Muscle of back (tissue), 13 donors: ENCODE measurements at places on chromosomes 5 and 9.

GRCh38 chr5:154712518-154713437 is 42.4 kb upstream of the LARP1 start:
- no peak for DNase-seq

- no peak for DNase-seq
Measured at GRCh38 chr5:86757824-86758223, 140.1 kb downstream of the COX7C start.

- no peak for DNase-seq
Measured at GRCh38 chr5:26148569-26149107, 889.7 kb downstream of the CDH9 start.

DNA sequence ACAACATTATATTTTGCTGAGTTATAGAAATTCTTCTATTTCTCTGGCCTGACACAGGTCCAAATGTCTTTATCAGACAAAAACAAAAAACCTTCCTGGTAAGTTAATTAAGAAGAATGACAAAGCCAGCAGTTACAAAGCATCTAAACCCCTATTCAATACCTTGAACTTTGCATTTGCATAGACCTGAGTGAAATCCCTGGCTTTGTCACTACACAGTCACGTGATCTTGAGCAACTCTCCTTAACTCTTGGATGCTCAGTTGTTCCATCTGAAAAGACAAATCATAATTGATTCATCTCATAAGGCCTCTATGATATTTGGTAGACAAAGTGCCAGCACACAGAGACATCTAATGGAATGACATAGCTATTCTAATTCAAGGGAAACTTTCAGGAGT is 166.6 kb upstream of the PPP1R2B start:
- DNase-seq: no peak

DNA sequence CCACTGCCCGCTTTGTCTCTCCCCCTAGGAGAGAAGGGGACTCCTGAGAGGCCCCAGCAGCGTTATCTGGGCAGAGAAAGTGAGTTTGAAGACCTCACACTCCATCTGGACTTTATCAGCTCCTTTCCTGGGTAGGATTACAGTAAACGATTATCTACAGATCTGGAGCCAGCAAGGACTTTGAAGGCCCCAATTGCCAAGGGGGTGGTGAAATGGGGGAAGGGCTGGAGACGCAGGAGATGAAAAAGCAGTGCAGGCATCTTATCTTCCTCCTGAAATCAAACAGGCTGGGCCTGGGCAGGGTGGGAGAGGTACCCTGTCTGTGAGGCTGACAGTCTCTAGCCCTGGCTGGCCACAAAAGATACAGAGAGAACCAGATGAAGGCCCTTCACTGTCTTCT is 105.8 kb upstream of the MSX2 start:
- no peak for DNase-seq

DNA sequence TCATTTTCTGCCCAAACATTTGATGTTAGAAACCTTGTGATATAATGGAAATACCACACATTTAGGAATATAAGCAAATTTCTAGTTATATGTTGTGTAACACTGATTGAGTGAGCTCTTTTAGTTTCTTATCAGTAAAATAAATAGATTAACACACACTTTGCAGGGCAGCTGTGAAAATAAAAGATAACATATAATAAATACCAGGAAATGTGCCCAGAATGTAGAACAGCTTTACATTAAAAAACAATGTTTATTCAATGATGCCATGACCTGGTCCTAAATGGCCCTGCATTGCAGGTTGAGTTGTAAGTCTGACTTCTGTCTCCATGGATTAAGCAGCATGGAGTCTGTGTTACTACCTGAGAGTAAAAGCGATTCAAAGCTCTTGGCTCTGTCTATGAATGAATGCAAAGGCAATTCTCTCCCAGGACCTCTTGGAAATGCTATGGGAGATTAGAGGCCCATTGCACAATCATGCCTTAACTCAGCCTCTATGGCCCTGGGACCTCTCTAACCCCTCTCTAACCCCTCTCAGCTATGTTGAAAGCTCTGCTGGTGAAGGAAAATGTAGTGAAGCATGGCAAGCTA is 296.0 kb upstream of the ACTBL2 start:
- DNase-seq: no peak

GRCh38 chr5:39716532-39717028 is 291.8 kb upstream of the DAB2 start:
- peak; percentile 63 for DNase-seq

DNA sequence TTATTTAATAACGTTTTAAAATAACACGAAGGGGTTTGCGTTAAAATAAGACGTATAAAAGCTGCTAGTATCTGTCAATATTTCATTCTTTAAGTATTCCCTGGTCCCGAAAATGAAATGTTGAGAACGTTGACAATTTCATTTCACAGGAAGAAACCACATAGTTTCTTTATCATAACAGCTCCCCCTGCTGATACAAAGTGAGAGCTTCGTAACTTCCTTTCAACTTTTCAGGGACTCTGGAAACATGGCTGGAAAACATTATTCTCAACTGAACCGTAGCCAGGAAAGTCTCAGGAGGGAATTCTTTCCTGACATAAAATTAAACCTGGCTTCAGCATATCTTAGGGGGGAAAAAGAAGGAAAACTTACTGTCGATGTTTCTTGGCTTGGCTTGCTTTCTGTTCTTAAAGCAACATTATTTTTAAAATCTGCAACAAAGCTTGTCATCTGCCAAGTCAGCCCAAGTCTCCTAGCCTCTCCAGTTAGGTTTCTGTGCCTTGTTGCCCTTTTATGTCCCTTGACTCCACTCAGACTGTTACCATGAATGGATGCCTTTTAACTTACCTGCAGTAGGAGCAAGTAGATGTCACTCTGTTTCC is 122.9 kb upstream of the DAB2 start:
- peak; percentile 98 for DNase-seq

- DNase-seq: no peak
Measured at GRCh38 chr5:112862085-112862484, 998 bp downstream of the SRP19 start.

GRCh38 chr5:147332658-147333057 is 97.8 kb downstream of the STK32A start:
- no peak for DNase-seq

DNA sequence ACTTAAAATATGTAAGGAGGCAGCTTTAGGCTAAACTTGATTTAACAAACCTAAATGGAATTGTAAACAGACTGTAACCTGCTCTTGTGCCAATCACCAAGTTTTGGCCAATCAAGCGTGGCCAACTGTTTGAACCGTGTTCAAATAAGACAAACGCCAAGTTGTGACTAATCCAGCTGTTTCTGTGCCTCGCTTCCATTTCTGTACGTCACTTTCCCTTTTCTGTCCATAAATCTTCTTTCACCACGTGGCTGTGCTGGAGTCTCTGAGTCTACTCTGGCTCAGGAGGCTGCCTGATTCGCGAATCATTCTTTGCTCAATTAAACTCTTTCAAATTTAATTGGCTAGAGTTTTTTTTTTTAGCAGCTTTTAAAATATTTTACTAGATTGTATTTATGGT is 71.3 kb downstream of the LIX1 start:
- peak; percentile 52 for DNase-seq

DNA sequence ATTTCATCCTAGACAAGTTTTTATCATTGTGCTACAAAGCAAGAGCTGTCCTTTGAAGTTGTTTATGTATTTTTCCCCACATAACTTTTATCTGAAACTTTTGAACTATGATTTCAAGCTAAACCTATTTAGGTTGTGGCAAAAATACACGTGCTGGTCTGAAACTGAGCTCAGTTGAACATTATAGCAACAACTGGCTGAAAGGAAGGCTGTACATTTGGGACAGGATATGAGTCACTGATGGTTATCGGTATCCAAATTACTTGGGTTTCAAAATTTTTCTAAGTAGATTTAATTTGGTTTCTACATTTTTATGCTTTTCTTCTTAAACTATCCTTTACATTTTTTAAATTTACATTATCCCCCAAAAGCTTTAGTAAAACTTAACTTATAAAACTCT is 627.3 kb upstream of the NUDT12 start:
- DNase-seq: no peak

- no peak for DNase-seq
Measured at GRCh38 chr5:179177711-179178575, 117.8 kb downstream of the ZNF354C start.

DNA sequence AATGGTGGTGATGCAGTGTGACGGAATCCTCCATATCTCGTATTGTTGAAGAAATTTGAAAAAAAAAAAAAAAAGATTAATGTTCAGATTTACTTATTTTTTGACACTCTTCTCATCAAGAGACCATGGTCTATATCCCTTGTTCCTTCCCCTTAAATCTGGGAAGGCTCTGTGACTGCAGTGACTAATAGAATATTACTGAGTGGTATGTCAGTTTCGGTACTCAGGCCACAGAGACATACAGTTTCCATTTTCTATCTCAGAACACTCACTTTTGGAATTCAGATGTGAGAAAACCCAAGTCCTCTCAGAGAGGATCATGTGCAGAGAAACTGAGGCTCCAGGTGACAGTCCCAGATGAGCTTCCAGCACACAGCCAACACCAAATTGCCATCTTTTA is 1193.5 kb downstream of the DTWD2 start:
- no peak for DNase-seq

GRCh38 chr5:166594567-166594966 is 1696.9 kb upstream of the WWC1 start:
- no peak for DNase-seq

- no peak for DNase-seq
Measured at GRCh38 chr9:34276772-34277171, 52.3 kb downstream of the KIF24 start.

GRCh38 chr5:173759691-173760090 is 128.5 kb upstream of the CPEB4 start:
- DNase-seq: no peak

- DNase-seq: no peak
Measured at GRCh38 chr9:20693068-20693467, 9.0 kb downstream of the FOCAD start.

DNA sequence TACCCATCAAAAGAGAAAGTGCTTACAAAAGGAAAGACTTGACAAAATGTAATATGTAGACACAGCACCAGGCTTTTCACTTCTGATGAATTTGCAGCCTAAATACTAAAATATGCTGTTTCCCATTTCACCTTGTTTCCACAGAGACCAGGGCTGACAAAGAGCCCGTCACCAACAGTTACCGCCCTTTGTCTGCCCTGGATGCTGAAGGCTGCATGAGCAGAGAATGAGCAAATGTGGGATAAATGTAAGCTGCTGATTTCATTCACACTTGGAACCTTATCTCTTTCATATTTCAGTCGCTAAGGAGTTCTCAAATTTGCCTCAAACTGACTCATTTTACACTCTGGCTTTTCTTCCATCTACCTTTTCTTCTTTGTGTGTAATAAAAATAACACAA is 213.9 kb downstream of the TMEM167A start:
- no peak for DNase-seq

DNA sequence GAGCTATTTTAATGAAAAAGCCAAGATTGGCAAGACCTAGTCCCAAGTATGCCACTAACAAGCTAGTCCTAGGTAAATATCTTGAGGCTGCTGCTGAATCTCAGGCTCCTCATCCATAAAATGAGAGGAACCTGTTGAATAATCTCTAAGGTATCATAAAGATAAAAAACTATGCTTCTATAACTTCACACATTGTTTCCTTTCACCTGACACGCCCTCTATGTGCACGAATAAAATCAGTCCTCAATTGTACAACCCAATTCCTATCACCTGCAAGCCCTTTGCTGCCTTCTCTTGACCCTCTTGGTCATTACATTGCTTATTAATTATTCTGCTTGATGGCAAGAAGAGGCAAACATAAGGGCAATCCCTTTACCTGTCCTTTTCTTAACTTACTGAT is 69.9 kb downstream of the TRPM6 start:
- no peak for DNase-seq

DNA sequence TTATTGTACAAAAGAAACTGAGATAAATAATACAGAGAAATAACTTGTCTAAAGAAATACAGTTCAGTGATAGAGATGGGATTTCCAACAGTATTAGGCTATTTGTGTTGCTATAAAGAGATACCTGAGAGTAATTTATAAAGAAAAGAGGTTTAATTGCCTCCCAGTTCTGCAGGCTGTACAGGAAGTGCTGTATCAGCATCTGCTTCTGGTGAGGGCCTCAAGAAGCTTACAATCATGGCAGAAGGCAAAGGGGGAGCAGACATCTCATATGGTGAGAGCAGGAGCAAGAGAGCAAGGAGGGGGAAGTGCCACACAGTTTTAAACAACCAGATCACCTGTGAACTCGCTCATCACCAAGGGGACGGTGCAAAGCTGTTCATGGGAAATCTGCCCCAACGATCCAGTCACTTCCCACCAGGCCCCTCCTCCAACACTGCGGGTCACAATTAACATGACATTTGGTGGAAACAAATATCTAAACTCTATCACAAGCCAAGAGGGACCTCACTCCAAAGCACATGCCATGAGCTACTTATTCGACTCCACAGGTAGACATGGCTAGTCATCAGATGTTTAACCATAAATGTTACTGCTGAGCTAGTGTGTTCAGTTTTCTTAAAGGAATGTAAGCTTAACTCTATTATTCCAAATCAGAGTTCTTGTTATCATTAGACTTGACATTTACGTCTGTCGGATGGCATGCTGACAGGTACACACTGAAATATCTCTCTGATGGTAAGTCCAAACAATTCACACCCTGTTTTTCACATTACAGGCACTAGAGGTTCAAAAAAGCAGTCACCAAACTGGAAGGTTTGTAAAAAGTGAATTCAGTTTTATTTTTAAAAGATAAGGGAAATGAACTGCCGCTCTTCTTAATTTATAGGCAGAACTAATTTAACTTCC is 82.2 kb downstream of the AUH start:
- DNase-seq: no peak

- no peak for DNase-seq
Measured at GRCh38 chr9:20526500-20527319, 95.6 kb downstream of the MLLT3 start.

DNA sequence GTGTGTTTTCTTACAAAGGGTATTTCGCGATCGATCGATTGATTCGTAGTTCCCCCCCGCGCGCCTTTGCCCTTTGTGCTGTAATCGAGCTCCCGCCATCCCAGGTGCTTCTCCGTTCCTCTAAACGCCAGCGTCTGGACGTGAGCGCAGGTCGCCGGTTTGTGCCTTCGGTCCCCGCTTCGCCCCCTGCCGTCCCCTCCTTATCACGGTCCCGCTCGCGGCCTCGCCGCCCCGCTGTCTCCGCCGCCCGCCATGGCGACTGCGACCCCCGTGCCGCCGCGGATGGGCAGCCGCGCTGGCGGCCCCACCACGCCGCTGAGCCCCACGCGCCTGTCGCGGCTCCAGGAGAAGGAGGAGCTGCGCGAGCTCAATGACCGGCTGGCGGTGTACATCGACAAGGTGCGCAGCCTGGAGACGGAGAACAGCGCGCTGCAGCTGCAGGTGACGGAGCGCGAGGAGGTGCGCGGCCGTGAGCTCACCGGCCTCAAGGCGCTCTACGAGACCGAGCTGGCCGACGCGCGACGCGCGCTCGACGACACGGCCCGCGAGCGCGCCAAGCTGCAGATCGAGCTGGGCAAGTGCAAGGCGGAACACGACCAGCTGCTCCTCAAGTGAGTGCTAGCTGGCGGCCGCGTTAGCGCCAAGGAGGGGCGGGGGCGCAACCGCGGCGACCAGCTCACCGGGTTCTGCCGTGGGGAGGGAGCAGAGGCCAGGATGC is 480 bp downstream of the LMNB1 start:
- peak; percentile 70 for DNase-seq

DNA sequence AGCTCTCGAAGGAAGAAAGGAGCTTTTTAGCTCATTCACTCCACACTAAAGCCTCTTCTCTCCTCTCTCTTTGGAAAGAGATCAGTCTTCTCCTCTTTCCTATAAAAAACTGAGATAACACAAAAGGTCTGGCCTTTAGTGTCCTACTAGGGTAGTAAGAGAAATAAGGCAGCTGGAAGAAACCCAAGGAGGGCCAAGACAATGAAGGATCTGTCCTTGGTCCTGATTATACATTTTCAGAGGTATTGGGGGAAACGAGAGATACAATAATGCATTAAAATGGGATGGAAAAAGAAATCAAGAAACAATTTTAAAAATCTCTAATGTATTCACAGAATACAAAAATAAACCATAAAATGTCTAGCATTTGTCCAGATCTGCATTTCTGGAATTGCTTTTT is 184.0 kb downstream of the SLF1 start:
- DNase-seq: no peak
